ENCODE measurements at places on chromosomes 12 and 14.

- DNase-seq = no peak
These were observed 7.5 kb upstream of the UBE2N start for GRCh38 chr12:93449277-93449676.

DNA sequence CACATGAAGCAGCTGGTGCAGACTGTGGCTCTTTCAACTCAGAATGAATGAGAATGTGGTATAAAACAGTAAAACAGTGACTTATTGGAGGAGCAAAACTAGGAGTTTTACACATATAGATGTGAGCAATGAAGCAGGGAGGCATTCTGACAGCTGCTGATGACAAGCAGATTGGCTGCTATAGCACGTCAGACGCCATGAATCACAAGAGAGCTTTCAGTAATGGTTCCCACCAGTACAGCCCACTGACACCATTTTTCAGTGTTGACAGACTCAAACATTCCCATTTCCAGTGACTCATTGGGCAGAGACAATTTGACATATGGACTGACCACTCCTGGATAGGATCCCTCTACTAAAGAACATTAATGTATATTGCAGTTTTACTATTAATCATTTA lies 24.6 kb upstream of the FSCB start:
- no peak for DNase-seq

GRCh38 chr12:53664936-53665335 lies 10.9 kb downstream of the ATP5MC2 start:
- no peak for DNase-seq

- DNase-seq = no peak
These were observed 157.0 kb upstream of the LMNTD1 start for GRCh38 chr12:25710128-25710527.

- peak; percentile 52 for DNase-seq
These were observed 923 bp upstream of the ITPR2 start for GRCh38 chr12:26833743-26834490.

GRCh38 chr14:23492618-23493272 lies 23.2 kb downstream of the NGDN start:
- DNase-seq = no peak

DNA sequence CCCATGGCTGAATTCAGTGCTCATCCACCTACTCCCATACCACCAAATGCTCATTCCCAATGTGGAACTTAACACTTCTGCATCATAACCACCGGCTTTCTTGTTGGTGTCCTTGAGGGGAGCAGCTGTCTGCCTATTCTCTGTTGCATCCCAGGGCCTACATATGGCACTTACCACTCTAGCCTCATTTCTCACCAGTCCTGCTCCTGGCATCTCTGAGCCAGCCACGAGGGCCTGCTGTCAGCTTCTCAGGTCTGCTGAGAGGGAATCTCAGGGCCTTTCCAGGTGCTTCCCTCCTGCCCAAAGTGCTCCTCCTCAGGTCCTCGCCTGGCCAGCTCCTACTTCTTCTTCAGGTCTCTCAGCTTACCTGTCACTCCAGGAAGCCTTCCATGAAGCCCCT lies 24.0 kb upstream of the RND1 start:
- DNase-seq = no peak

GRCh38 chr12:57428965-57429364 lies 1.9 kb downstream of the R3HDM2 start:
- no peak for DNase-seq

DNA sequence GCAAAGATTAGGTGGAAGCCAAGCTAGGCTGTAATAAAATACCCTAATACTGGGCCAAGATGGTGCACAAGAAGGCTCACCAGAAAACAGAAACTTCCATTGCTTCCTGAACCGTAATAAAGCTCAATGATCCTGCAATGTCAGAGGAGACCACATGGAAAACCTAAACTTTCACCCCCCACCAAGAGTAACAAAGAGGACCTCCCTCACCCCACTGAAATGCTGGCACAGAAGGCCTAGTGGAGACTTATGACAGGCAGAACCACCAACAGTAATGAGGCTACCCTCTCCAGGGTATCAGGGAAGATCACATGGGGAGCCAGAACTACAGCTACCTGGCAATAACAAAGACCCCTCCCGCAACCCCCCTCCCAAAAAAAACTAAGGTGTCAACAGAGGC lies 43.1 kb downstream of the CEP83 start:
- no peak for DNase-seq

DNA sequence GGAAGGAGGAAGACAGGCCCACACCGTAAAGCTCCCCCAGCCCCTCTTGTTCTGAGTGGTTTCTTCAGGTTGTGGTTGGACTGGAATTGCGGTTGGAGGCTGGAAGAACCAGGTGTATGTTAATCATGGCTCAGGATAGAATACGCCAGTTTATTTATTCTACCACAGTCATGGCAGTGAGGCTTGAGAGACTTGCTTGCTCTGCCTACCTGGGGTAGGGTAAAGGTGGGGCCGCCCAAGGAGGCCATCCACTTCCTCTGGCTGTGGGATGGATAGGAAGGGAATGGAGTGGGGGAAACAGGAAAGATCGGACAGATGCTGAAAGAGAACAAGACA lies 8.1 kb downstream of the SHMT2 start:
- DNase-seq = no peak

DNA sequence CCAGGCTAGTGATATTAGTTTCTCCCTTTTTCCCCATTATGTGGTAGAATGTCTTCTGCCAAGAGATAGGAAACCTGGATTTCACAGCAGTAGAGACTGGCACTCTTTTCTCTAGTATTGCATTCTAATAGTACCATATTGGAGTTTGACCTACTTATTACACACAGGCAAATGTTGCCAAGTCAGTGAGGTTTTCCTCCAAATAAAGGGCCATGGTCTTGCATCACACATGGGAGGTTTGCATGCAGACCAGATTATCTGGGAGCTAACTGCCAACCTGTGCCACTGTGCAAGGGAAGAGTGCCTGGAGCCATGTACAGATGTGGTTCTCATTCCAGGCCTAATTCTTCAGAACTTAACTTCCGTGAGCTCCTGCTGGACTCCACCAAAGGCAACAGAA lies 113.3 kb downstream of the ANO6 start:
- DNase-seq = peak; percentile 82

DNA sequence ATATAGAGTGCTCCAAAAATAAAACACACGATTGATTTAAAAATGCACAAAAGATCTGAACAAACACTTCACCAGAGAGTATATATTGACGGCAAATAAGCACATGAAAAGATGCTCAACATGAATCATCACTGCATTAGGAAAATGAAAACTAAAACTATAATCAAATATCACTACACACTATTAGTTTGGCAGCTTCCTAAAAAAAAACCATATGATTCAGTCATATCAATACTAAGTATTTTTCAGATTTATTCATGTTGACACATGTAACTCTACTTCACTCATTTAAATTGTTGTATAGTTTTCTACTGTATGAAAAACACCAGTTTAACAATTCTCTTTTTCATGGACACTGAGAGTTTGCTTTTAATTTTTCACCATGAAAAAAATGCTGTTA lies 41.6 kb downstream of the EXOC5 start:
- DNase-seq = no peak

GRCh38 chr12:53776872-53777271 lies 25.1 kb upstream of the CISTR start:
- DNase-seq = no peak

DNA sequence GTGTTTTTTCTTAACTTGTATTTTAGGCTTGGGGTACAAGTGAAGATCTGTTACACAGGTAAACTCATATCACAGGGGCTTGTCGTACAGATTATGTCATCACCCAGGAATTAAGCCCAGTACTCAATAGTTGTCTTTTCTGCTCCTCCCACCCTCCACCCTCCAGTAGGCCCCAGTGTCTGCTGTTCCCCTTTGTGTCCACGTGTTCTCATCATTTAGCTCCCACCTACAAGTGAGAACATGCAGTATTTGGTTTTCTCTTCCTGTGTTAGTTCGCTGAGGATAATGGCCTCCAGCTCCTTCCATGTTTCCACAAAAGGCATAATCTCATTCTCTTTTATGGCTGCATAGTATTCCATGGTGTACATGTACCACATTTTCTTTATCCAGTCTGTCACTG lies 166.7 kb downstream of the RIMBP2 start:
- no peak for DNase-seq

DNA sequence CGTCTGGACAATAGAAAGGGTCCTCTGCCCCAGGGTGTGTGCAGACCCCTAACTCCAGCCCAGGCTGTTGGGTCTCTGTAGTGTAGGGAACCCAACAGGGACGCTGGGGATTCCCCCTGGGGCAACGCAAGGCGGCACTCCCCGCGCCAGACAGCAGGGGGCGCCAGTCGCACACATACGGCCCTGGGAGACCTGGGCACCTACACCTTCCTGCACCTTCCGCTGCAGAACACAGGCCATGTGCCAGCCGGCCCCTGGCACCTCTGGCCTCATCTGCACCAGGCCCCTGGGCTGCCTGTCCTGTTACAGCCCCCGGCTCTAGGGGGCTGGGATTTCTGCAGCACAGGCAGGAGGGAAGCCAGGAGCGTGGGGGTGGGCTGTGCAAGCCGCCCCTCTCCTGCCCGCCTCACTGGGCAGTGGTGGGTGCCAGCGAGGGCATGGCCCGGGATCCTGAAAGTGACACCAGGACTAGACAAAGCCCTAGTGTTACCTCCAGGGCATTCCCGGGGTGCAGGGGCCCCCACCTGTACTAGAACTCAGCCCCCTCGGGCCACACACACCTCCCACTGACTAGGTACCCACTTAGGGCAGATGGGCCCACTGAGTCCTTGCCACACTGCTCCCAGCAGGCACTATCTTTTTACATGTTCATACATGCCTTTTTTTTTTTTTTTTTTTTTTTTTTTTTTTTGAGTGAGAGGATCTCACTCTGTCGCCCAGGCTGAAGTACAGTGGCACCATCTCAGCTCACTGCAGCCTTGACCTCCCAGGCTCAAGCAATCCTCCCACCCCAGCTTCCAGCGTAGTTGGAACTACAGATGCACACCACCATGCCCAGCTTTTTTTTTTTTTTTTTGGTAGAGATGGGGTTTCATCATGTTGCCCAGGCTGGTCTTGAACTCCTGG lies 37.5 kb downstream of the CCNK start:
- DNase-seq = peak; percentile 89

GRCh38 chr12:105956662-105957457 lies 181.9 kb downstream of the NUAK1 start:
- DNase-seq = no peak

DNA sequence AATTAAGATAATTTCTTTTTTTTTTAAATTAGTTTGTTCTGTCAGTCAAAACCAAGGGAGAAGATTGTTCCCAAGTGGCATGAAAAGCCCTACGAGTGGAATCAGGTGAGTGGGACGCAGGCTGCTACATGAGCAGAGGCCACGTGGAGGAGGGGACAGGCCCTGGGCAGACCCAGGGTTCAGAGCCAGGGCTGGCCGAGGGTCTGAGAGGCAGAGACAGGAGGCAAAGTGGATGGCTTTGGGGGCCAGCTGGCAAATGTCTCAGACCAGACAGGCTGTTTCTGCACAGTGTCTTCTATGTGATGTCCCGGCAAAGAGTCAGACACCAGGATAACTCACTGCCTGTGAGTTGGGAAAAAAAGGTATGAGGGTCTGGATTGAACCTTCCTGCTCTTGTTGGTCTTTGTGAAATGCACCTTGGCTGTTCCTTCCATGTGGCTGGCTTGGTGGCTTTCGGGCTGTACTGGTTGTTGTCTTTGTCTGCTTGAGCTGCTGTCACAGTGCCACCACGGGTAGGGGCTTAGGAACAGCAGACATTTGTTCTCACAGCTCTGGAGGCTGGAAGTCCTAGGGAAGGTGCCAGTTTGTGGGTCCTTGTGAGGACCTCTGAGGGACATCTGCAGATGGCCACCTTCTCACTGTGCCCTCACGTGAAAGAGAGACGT lies 35.8 kb upstream of the ASPG start:
- no peak for DNase-seq

DNA sequence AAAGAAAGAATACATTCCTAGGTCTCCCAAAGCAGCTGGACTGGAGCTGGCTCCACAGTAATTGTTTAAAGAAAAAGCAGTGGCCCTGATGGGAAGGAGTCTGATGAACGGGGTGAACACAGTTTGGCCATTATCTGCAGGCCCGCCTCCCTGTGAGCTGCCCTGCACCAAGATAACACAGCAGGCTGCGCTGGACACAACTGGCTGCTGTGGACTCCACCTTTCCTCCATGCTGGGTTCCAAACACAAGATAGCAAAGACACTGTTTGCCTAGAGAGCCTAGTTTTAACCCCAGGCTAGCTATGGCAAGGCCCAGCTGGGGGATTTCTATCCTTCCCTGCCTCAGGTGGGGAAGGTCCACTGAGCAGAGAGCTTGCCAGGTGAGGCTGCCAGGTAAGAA lies 34.6 kb downstream of the ZFP36L1 start:
- no peak for DNase-seq

- DNase-seq = peak; percentile 79
These were observed 2.2 kb upstream of the NFATC4 start for GRCh38 chr14:24365600-24366412.

- no peak for DNase-seq
These were observed 259.2 kb upstream of the KITLG start for GRCh38 chr12:88839486-88839885.

DNA sequence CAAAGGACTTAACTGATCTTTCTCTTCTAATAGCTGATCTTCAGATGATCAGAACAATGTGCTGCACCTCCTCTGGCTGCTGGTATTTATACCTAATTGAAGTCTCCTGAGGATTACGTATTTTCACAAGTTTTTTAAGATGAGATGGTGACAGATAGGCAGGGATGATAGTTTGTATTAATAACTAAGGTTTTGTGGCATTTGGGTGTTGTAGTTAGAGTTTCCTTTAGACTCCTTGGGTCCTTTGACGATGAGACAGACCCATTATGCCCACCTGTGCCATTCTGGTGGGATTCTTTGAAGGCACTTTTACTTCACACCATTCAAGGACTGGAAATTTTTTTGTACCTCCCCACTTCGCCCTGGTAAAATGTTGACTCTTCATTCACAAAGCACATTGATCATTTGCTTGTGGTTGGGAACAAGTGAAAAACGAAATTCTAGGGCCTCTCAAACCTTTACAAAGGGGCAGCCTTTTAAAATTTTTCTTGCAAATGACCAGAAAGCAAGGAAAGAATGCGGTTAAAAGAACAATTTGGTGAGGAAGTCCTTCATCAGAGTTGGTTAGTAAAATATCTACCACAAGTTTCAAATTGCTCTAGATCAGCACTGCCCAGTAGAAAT lies at the start of gene IFNG:
IFNG (minus strand) TSS at position 60 of the 624 bp plus-strand sequence. CDS start 125 bp downstream, outside the sequence.
- DNase-seq = no peak

DNA sequence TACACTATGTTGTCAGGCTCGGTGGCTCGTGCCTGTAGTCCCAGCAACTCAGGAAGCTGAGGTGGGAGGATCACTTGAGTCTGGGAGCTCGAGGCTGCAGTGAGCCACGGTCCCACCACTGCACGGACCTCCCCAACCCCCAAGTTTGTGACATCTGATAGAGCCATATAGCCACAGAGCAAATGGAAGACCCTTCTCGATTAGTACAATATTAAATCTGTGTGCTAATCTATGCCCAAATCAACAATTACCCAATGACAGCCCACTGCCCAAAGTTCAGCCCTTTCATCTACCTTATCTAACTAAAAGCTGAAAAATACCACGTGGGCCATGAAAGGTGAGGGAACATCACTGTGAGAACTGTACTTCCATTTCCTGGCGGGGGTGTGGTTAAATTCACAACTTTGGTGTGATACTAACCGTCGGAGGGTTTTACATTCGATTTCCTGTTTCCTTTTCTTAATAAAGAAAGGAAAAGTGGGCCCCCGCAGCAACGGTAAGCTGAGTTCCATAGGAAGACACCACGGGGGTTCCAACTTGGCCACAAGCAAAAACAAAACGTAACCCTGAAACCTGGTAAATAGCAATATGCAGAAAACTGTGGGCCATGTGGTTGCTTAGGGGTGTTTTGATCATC lies 31.2 kb upstream of the FOS start:
- no peak for DNase-seq

Measured in left lobe of liver (tissue), 2 donors.